Neural crest cell (in vitro differentiated cells): ENCODE measurements at places on chromosomes 12 and 14.

DNA sequence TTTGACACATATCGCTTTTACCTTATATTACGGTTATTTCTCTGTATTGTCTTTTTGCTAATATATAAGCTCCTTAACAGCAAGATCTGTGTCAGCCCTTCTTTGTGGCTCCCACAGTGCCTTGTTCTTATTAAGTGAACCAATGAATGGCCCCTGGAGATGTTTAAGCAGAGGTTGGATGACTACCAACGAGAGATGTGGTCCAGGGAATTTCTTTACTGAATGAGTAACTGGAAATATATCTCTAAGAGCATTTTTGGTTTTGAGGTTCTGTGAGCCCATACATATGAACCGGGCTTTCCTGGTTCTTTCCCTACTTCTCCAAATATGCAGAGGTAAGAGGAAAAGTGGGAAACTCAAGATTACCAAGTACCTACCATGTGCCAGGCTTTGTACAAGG is 23.5 kb downstream of the CALCOCO1 start:
- DNase-seq, result no peak

DNA sequence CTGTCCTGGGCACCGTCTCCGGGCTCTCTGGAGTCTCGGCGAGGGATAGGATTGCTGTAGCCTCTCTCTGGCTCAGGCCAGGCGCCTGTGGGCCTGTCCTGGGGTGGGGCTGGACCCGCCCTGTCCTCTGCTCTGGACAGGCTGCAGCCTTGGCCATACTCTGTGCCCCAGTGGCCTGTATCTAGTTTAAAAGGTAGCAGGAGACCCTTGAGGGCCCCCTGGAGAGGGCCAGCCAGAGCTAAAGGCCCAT is 1.8 kb downstream of the KIF26A start:
- no peak for DNase-seq

DNA sequence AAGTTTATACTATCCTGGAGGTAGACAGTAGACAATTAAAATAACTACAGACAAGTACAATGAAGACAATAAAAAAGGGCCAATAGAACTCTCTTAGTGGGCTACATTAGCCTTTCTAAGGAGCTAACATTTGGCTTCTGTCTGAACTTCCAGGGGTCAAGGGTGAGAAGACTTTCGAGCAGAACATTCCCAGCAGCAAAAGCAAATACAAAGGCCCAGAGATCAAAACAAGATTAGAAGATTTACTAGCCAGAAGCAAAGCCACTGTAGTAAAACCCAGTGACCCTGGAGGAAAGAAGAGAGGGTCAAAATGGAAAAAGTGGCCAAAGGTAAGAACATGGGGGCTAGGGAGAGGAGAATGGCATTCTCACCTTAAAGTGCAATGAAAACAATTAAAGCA is 63.2 kb downstream of the ATP2B1 start:
- no peak for DNase-seq

DNA sequence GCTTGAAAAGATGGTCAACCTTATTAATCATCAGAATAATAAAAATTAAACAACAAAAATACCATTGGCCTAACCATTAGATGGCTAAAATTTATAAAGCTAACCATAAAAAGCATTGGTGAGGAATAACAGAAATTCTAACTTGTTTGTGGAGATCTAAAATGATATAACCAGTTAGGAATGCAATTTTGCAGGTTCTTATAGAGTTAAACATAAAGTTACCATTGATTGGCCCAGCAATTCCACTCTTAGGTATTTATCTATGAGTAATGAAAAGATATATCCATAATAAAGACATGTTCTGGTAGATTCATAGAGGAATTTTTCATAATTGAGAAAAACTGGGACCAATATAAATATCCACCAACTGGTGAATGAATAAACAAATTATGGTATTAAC is 1098.6 kb downstream of the FSCB start:
- no peak for DNase-seq

DNA sequence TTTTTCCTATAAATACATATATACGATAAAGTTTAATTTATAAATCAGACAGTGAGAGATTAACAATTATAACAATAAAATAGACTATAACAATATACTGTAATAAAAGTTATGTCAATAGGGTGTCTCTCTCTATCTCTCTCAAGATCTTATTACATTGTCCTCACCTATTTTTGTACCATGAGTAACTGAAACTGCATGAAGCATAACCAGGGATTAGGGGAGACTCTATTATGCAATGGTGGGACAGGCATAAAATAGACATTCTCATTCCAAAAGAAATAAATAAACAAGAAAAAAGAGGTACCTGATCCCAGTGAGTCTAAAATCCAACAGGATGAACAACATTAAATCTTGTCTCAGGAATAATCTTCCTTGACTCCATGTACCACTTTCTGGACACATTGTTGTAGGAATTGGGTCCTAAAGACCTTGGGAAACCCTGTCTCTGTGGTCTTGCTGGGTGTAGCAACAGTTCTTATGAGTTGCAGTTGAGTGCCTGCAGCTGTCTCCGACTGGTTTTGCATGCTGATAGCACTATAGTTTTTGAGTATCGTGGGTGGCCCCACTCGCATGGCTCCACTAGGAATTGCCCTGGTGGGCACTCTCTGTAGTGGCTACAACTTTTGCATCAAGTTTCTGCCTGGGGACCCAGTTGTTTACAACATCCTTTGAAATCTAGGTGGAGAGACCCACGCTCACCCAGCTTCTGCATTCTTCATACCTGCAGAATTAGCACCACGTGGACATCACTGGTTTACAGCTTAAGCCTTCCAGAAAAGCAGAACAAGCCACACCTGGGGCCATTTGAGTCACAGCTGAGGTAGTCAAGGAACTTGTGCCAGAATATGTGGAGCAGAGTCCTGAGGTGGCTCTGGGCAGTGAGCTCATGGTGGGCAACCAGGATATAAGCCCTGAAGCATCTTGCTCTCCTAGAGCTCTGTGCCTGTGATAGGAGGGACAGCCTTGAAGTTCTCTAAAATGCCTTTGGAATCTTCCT is 204.7 kb downstream of the KITLG start:
- no peak for DNase-seq

DNA sequence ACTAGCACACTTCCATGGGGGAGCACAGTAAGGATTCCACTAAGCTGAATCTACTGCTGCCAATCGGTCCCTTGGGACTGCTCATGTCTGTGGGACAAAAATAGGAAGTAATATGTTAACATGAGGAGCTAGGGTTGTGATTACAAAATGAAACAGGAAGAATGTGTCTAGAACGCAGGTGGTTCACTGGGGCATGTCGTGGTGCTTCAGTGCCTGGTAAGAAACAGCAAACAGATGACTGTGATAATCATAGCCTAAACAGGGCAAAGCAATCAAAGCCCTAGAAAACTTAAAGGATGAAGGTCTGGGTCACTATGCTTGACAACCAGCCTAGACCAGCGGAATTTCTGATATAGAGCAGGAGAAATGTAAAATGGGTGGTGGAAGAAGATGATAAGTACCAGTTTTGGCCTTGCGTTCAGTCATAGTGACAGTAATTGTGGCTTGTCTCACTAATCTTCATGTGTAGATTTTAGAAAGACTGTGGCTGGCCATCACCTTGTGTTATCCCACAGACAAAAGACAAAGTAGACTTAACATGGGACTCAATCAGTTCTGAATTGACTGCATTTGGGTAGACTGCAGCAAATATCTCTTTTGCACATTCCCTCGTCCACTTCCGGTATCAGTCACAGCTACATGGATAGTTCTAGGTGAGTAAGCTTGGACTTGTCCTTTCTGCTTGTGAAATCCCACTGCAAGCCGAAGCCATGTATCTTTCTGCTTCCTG is 51.4 kb downstream of the WASHC3 start:
- DNase-seq, result no peak

- no peak for DNase-seq
Measured at GRCh38 chr12:44976246-44976645, 74.7 kb downstream of the DBX2 start.

- DNase-seq, result peak; percentile 23
Measured at GRCh38 chr14:26597071-26597588, 703 bp downstream of the NOVA1 start.

DNA sequence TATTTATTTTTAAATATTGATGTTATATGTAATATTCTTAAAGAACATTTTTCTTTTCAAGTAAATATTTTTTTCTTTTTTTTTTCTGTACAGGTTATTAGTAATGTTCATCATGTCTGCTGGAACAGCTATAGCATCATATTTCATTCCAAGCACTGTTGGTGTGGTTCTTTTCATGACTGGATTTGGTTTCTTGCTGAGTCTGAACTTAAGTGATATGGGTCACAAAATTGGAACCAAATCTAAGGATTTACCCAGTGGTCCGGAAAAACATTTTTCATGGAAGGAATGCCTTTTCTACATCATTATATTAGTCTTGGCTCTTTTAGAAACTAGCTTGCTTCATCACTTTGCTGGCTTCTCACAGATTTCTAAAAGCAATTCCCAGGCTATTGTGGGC is 23.2 kb downstream of the PCNX4 start:
- DNase-seq, result no peak

DNA sequence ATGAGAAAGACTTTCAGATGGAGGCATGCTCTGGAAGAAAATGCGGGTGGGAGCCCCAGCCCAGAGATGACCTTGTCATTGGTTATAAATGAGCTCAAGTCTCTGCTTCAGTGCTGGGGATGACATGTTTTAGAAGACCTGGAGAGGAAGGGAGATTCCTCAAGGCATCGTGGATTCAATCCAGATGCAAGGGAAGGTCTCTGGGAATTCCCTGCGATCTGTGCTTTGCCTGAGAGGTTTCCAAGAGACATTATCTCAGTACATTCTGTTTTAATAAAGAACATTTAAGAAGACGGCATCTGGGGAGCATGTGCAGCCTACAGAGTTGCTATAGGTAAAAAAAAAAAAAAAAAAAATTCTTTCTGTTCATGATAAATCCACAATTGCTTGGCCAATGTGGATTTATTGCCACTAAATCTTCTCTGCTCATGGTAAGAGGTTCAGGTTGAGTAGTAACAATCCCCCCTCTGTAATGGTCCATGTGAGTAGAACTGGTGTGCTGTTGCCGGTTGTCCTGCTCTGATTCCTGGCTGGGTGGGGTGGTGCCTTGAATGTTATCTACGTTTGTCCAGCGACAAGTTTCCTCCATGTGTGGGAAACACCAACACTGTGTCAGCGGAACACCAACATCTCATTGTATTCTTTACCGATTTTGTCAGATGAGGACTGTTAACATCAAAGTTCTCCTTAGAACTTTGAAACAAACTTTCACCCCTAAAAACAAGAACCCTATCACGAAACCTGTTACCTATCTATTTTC is 230.0 kb downstream of the MSRB3 start:
- no peak for DNase-seq

GRCh38 chr14:86646125-86646524 is 1116.2 kb downstream of the FLRT2 start:
- no peak for DNase-seq

- DNase-seq, result no peak
Measured at GRCh38 chr12:51845482-51845881, 3.0 kb downstream of the FIGNL2 start.
